ENCODE measurements at places on chromosomes 11 and 22.

GRCh38 chr11:13064593-13064992, 55.5 kb downstream of the RASSF10 start:
- no peak for DNase-seq

DNA sequence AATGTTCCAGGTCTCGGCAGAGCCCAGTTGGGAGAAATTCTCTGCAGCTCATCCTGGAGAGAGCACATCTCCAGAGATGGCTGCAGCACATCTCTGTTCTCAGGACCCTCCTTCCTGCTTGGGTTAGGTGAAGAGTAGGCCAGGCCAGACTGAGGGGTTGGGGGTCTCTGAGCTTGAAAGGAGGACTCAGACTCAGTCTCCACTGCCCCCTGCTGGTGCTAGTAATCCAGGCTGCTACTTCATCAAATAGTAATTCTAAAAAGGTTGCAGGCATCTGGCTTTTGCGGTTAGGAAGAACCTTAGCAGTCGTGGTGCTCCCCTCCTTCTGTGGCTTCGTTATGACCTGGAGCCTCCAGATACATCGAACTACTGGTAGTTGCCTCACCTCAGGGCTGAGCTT, 9.7 kb downstream of the TUB start:
- DNase-seq: peak; percentile 58

DNA sequence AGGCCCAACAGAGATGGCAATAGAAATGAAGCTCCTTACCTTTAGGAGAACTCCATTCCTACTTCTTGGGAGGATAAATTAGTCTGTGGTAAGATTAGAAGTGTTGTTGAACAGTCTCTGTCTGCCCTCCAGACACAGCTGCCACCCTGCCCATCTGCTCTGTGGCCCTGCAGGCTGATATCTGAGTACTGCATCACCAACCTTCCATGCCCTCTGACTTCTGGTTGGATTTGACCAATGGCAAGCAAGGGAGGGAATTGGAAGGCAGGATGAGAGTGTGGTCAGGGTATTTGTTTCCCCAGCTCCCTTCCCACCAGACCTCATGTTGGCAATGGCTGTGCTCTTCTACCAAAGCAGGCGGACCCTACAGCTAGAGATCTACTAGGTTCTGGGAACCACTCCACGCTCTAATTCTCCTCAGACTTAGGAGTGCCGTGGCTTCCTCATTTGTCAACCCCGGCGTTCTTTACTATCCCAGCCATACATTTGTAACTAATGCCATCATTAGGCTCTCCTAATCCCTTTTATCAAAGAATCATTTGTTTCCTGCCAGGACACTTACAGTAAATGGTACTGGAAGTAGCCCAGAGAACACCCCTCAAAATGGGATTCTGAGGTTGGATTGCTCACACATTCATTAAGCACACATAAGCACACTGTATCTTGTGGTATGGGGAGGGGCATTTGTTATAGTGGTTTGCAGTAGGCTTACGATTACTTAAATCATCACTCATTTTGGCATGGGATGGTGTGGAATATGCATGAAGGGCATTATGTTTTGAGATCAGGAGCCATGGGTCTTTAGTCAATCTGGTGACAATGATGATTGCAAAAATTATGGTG, 35.4 kb upstream of the CD44 start:
- DNase-seq: no peak

DNA sequence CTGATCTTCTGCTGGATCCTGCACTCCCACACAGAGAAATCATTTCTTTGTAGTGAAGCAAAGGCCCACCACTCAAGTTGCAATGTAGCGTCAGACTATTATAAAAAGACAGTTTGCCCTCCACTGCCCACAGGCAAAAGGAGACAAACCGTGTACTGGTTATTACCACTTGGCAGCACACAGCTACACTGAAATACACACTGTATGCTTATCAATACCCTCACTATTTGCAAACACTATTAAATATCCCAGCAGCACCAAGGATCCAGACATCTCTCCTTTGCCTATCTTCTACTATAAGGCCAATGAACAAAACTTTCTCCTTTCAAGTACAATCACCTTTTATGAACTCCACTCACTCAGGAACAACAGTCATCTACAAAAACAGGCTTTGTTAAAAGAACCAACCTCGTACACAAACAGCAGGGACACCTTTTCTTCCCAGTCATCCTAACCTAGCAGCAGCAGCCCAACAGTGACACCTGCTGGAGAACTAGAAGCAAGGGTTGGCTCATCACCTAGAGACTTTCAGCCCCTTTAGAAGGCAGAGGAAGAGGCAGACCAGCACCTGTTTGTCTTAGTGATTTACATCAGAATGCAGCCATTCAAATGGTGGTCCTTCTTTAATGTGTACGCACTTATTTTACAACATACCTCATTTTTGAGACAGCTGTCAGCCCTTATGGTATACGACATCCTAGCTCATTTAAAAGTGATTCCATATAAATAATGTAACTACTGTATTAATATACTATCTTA, 56.1 kb downstream of the AMBRA1 start:
- peak; percentile 76 for DNase-seq

DNA sequence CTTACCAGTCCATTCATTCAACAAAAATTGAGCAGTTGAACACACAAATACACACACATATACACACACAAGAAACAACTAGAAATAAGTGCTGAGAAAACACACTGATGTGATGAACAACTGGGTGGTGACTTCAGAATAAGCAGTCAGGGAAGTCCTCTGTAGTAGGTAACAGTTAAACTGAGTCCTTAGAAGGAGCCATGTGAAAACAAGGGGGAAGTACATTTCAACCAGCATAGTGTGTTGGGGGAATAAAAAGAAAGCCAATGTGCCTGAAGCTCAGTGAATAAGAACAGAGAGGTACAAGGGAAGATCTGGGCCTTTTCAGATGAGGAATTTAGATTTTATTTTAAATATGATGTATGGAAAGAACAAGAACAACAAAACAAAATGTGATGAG, 6.8 kb upstream of the TMEM123 start:
- no peak for DNase-seq
